ENCODE measurements at places on chromosomes 12 and 14.

- no peak for DNase-seq
Measured at GRCh38 chr14:85344847-85345570, 184.9 kb upstream of the FLRT2 start.

DNA sequence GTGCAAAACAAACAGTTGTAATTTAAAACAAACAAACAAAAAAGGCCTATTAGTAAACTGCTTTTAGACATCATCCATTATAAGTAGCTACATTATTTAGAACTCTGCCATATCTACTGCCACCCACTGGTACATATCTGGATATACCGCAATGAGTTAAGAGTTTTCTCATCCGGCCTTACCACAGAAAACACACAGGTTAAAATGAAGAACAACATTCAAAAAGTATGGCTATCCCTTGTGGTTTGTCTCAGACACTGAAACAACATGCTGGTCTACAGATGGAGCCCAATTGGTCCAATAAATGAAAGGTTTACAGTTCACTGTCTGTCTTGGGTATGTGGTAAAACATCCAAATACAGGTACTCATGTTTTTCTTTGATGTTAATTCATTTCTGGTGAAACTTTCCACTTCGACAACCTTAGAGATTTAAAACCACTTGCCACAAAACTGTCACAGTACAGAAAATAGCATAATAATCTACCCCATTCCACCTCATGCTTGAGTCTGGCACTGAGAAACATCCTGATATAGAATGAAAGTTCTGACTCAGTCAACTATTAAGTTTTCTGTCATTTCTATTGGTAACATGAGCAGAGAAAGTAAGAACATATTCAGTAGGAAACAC lies 354.3 kb downstream of the CEP128 start:
- no peak for DNase-seq

DNA sequence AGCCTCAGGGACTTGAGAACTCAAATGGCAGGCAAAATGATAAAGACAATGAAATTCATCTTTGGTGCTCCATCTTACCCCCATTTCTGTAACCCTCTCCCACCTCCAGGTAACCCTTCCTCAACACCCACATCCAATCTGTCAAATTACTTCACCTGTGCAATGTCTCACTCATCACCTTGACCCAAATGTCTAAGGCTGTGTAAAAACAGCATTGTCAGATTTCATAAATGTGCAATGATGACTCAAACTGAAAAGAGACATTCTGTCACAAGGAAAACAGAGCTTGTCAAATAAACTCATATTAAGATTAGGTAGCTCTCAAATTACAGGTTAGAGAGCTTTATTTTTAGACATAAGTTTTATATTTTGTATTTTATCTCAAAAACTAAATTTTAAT lies 19.9 kb upstream of the COCH start:
- DNase-seq: no peak

- no peak for DNase-seq
Measured at GRCh38 chr14:64928239-64929013, 14.1 kb downstream of the GPX2 start.

DNA sequence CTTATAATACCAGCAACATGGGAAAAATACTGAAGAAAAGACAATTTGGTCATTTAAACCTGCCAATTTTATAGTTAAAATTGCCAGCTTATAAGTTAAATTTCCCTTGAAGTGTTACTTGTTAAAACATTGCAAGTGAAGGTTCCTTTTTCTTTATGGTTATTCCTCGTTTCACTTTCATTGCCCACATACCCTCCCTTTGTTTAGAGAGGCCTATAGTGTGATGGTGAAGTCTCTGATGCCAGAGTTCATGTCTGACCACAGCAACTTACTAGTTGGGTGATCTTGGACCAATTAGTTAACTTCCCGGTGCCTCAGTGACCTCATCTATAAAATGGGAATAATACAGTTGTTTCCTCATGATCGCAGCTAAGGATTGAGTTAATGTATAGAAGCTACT lies 173.5 kb downstream of the ANO6 start:
- no peak for DNase-seq

DNA sequence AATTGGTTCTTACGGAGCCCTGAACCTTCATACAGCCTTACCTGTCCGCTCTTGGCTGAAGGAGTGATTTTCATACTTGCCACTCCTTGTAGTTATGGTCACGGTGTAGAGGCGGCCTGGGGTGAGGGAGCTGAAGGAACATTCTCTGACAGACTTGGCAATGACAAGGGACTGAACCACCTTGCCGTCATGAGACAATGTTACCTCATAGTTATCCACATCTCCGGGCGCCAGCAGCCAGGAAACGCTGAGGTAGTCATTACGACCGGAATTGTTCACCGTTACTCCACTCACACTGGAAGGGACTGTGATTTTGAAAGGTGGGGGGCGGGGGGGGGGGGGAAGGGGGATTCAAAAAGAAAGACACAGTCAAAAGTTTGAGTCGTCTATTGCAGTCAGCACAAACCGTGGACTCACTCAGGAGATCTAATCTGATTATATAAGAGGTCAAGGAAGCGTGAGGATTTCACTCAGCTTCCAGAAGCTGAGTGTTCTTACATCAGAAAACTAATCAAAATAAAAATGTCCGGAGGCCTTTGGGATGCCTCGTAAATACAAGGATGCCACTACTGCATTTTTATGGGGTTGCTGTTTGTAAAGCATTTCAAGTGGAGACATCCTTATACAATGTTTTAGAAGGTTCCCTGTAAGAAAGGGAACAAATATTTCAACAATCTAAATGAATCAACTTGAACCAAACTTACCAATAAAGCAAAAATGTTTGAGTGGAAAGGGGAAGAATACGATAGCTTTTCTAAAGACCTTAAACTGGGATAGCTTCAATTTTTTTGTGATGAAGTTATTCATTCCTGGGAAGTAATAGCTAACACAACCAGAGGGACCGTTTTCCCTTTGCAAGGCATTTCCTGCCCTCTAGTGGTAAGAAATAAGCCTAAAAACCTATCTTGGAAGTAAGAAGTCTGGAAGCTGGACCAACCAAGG lies 60.6 kb downstream of the PTPRB start:
- DNase-seq: peak; percentile 29

DNA sequence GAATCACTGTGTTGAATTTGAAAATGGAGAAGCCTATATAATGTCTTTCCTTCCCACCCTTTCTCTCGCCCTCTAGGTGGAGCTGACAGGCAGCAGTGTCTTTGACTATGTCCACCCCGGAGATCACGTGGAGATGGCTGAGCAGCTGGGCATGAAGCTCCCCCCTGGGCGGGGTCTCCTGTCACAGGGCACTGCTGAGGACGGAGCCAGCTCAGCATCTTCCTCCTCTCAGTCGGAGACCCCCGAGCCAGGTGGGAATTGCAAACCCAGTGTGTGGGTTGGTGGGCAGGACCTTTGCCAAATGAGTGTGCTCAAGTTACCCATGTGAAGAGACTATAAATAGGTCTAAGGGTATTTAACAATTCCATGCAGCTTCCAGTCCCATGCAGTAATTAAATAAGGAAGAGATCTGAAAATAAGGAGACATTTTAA lies 274.7 kb downstream of the EGLN3 start:
- peak; percentile 20 for DNase-seq

Data from NCI-H187 treated with DMSO at 0.1 percent for 48 hours (cell line).